ENCODE measurements at places on chromosomes 5 and 9. TPM values are rescaled to one million over a fixed set of nuclear protein-coding genes. Genes with fewer than 3 reads are reported as not detected.

DNA sequence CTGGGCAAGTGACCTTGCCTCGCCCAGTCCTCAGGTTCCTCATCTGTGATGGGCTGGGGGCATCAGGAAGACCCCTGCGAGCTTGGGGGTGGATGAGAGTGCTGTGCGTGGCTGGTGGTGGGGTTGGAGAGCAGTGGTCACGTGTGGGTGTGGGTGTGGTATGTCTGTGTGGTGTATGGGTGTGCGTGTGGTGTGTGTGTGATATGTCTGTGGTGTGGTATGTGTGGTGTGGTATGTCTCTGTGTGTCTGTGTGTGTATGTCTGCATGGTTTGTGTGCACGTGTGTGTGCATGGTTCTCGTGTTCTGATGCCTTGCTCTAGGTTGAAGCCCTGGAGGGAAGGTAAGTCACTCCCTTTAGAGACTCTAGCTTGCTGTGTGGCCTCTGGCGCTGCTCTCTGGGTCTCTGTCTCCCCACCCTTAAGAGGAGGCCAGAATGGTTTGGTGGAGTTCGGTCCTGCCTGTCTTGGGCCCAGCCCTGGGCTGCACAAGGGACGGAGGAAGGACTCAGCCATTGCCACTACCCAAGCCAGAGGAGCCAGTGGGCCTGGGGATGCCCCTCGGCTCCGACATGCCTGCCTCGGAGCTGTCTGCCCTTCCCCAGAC is 87.0 kb downstream of the RXRA start:
- peak overlapping the region; percentile 41 for H3K27ac ChIP-seq
- H3K4me1 ChIP-seq: peaks cover 75% of the 10 kb centered on the region
- no peak for DNase-seq
- no peak overlapping the region for H3K4me3 ChIP-seq
- H3K27me3 ChIP-seq: no peaks in the 10 kb centered on the region

- H3K27me3 ChIP-seq: no peaks in the 10 kb centered on the region
- H3K4me1 ChIP-seq: peaks cover 14% of the 10 kb centered on the region
- H3K36me3 ChIP-seq: no peaks in the 10 kb centered on the region
- no peak overlapping the region for H3K4me3 ChIP-seq
- no peak for DNase-seq
Measured at GRCh38 chr5:155786108-155786507, 540.9 kb upstream of the SGCD start.

Gene ELL2
- total RNA-seq: 68.2 TPM

DNA sequence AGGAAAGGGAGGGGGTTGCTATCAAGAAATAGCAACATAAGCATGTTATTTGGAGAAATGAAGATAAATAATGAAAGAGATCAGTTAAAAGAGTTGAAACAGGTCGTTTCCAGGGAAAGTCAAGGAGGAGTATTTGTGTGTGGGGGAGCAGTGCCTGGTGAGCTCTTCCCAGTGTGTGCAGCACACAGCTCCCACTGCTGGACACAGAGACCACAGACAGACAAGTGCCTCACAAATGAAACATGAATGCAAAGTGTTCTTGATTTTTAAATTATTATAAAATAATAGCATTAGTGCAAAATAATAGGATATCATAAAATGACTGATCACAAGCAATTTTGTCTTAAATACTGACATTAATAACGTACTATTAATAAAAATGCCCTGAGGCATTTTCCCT is 40.8 kb downstream of the LIFR start:
- DNase-seq: no peak
- peaks cover 15% of the 10 kb centered on the region for H3K36me3 ChIP-seq
- H3K27ac ChIP-seq: no peak overlapping the region

- no peaks in the 10 kb centered on the region for H3K36me3 ChIP-seq
- no peak for DNase-seq
- H3K4me1 ChIP-seq: no peaks in the 10 kb centered on the region
- peaks cover 6% of the 10 kb centered on the region for H3K27me3 ChIP-seq
- H3K4me3 ChIP-seq: no peak overlapping the region
- no peak overlapping the region for H3K27ac ChIP-seq
Measured at GRCh38 chr5:1356873-1357787, 12.2 kb upstream of the CLPTM1L start.

DNA sequence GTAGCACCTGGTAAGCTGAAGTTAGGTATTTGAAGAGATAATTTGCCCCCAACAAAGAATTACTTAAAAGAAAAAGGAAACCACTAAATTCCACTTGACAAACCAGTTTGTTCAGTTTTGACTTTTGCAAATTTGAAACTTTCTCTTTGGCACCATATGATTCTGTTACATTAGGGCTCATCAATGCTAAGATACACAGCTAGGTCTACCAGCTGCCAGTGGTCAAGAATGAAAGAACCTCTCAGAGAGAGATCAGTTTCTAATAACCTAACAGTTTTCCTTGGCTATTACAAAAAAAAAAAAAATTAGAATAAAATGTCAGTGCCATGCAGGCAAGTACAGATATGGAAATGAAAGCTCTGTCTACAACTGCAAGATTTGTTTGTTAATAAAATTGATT is 92.3 kb downstream of the CAAP1 start:
- DNase-seq: no peak
- no peak overlapping the region for H3K4me3 ChIP-seq
- H3K27ac ChIP-seq: no peak overlapping the region
- no peaks in the 10 kb centered on the region for H3K27me3 ChIP-seq

- no peaks in the 10 kb centered on the region for H3K36me3 ChIP-seq
- no peak overlapping the region for H3K27ac ChIP-seq
- no peaks in the 10 kb centered on the region for H3K27me3 ChIP-seq
- peaks cover 5% of the 10 kb centered on the region for H3K4me1 ChIP-seq
- no peak overlapping the region for H3K4me3 ChIP-seq
Measured at GRCh38 chr9:108078811-108079210, 589.2 kb upstream of the KLF4 start.

GRCh38 chr5:42720251-42720650 is 36.4 kb upstream of the CCDC152 start:
- H3K4me3 ChIP-seq: no peak overlapping the region
- no peaks in the 10 kb centered on the region for H3K27me3 ChIP-seq
- no peak overlapping the region for H3K27ac ChIP-seq
- DNase-seq: no peak
- H3K36me3 ChIP-seq: peaks cover 6% of the 10 kb centered on the region

Gene OTP
- total RNA-seq: not detected

DNA sequence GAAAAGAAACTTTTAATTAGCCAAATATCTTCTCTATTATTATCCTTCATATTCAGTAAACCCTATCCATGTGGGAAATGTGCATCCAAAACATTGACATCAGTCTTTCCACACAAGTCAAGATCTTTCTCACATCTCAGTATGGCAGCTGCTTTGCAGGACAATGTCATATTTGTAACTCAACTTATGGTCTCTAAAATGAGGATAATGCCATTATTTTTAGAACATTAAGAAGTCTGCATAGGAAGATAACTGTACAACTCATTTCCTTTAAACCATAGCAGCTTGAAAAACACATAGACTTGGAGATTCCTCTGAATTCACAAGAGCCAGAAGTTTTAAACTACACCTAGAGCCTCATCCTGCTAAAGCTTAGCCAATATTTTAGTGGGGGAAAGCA is 43.7 kb downstream of the MCTP1 start:
- DNase-seq: no peak
- H3K27ac ChIP-seq: no peak overlapping the region
- no peaks in the 10 kb centered on the region for H3K4me1 ChIP-seq
- no peak overlapping the region for H3K4me3 ChIP-seq
- H3K36me3 ChIP-seq: no peaks in the 10 kb centered on the region

GRCh38 chr5:115435778-115436712 is 108.5 kb downstream of the FEM1C start:
- H3K4me1 ChIP-seq: peaks cover 6% of the 10 kb centered on the region
- H3K27me3 ChIP-seq: no peaks in the 10 kb centered on the region

GRCh38 chr9:94287877-94288513 is 28.9 kb downstream of the ZNF169 start:
- DNase-seq: peak; percentile 20
- peaks cover 11% of the 10 kb centered on the region for H3K4me1 ChIP-seq
- no peak overlapping the region for H3K4me3 ChIP-seq
- H3K27ac ChIP-seq: no peak overlapping the region

Gene TEX48
- total RNA-seq: not detected

DNA sequence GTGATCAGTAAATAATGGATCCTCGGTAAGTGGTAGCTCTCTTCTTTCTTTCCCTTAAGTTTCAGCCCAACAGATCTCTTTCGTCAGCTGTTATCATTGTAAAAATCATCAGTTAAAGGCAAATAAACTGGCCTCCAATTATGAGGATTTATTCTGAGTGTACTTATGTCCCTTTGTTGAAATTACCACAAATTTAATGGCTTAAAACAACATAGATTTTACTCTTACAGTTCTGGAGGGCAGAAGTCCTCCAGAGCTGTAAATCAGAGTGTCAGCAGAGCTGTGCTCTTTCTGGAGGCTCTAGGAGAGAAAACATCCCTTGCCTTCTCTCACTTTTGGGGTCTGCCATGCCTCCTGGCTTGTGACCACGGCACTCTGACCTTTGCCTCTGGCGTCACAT is 104.6 kb downstream of the INSYN2B start:
- H3K4me1 ChIP-seq: no peaks in the 10 kb centered on the region
- DNase-seq: no peak
- H3K27me3 ChIP-seq: no peaks in the 10 kb centered on the region
- H3K4me3 ChIP-seq: no peak overlapping the region
- no peaks in the 10 kb centered on the region for H3K36me3 ChIP-seq
- no peak overlapping the region for H3K27ac ChIP-seq

Gene NME5
- 4.0 TPM for total RNA-seq

DNA sequence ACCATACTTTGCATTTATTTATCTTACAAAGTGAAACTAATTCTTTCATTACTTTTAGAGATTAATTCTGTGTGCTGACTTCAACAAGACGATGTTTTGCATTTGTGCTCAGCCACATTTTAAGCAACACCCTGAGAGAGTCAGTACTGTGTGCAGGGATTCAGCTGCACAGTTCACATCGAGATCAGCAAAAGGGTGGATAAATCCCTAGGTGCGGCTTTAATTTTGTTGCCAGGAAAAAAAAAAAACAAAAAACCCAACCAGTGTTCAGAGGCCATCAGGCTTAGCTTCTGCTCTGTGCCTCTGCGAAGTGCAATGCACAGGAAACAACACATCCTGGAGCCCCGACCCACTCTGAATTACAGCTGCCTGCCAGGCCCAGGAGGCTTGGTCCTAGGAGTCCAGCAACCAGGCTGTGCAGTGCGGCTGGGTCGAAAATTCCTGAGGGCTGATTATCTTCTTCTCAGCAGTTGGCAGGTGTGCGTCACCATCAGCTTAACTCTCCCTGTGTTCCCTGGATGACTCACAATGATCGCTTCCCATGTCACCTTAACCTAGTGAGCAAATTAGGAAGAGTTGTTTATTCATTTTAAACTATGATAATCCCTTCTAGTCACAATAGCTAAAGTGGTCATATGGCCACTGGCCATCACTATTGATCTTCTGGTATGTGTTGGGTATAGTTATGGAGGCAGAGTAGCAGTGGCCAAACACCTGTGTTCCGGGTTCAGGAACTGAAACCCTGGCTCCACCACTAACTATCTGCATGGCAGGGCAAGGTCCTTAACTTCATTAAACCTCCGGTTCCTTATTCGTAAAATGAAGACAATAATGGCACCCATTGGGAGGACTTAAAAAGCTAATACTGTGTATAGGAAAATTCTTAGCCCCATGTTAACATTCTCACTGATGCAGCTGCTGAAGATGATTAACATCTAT is 31.2 kb upstream of the NDUFB6 start:
- H3K4me1 ChIP-seq: no peaks in the 10 kb centered on the region
- H3K4me3 ChIP-seq: no peak overlapping the region
- no peak overlapping the region for H3K27ac ChIP-seq
- no peaks in the 10 kb centered on the region for H3K36me3 ChIP-seq
- DNase-seq: no peak

- no peaks in the 10 kb centered on the region for H3K36me3 ChIP-seq
- no peak overlapping the region for H3K27ac ChIP-seq
- DNase-seq: no peak
- no peaks in the 10 kb centered on the region for H3K4me1 ChIP-seq
- H3K4me3 ChIP-seq: no peak overlapping the region
Measured at GRCh38 chr5:98296426-98296825, 477.0 kb upstream of the RGMB start.

Gene SNCB
- total RNA-seq: not detected

DNA sequence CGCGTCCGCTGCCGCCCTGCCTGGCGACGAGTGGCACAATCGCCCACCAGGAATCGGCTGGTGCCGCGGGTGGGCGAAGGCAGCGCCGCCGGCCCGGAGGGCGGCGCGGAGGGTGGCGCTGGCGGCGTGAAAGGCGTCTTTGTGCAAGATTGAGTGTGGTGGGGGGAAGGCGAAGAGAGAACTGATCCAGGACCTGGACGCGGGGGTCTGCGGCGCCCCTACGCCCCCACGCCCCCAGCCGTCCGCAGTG is 4.6 kb upstream of the RGMB start:
- no peak for DNase-seq
- peaks cover 9% of the 10 kb centered on the region for H3K27me3 ChIP-seq
- peak overlapping the region; percentile 61 for H3K4me3 ChIP-seq
- H3K4me1 ChIP-seq: peaks cover 25% of the 10 kb centered on the region
- no peaks in the 10 kb centered on the region for H3K36me3 ChIP-seq

DNA sequence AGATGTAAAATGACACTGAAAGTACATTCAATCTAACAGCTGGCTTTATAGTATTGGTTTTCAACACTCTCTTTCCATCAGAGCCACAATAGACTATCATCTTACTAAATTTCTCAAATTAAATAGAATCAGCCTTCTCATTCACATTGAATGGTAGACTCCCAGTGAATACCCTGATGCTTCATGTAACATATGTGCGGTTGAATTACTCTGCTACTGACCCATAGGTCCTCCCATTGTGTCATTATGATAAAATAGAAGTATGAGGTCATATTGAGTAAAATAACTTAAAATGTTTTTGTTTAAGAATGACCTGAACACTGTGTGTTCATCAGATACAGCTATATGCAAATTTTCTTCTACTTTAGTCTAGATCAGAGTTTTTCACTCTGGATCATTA is 75.9 kb upstream of the ADAMTSL1 start:
- no peak overlapping the region for H3K27ac ChIP-seq
- H3K4me1 ChIP-seq: no peaks in the 10 kb centered on the region
- H3K27me3 ChIP-seq: no peaks in the 10 kb centered on the region
- no peak for DNase-seq

DNA sequence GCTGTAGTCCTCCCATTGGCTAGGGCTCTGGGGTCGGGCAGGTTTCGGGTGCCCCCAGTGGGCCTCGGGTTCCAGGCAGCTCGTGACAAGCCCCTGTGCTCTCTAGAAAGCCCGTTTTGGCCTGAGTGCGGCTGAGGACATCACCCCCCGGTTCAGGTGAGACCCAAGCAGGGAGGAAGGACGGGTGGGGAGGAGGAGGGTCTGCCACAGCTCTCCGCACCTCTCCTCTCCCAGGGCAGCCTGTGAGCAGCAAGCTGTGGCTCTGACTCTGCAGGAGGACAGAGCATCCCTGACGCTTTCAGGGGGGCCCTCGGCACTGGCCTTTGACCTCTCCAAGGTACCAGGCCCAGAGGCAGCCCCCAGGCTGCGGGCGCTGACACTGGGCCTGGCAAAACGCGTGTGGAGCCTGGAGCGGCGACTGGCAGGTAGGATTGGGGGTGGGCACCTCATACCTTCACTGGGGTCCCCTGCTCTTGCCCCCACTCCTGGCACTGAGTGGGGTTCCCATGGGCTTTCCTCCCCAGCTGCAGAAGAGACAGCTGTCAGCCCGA is 672 bp downstream of the PAXX start:
- peaks cover 10% of the 10 kb centered on the region for H3K27me3 ChIP-seq
- peak overlapping the region; percentile 83 for H3K27ac ChIP-seq
- peaks cover 13% of the 10 kb centered on the region for H3K36me3 ChIP-seq
- DNase-seq: no peak

- no peaks in the 10 kb centered on the region for H3K36me3 ChIP-seq
- H3K27me3 ChIP-seq: no peaks in the 10 kb centered on the region
- H3K4me3 ChIP-seq: no peak overlapping the region
- DNase-seq: no peak
Measured at GRCh38 chr5:68709239-68709638, 384.6 kb upstream of the SLC30A5 start.

Measured in heart right ventricle (tissue), 16 donors.